Lung (tissue), 17 donors: ENCODE measurements at places on chromosomes 7 and 10. TPM values are rescaled to one million over a fixed set of nuclear protein-coding genes. Genes with fewer than 3 reads are reported as not detected.

Gene OR2A42
- 0.02 TPM for polyA plus RNA-seq

Gene AGR3
- polyA plus RNA-seq: 464 TPM

Gene HECTD2
- polyA plus RNA-seq: 7.0 TPM

Gene HKDC1
- 4.6 TPM for polyA plus RNA-seq

Gene NODAL
- polyA plus RNA-seq: not detected

Gene FKBP6
- not detected for polyA plus RNA-seq

Gene BRI3
- 437 TPM for polyA plus RNA-seq

- no peak for DNase-seq
- H3K27me3 ChIP-seq: no peaks in the 10 kb centered on the region
- no peaks in the 10 kb centered on the region for H3K36me3 ChIP-seq
- no peak overlapping the region for H3K27ac ChIP-seq
- H3K4me1 ChIP-seq: peaks cover 5% of the 10 kb centered on the region
These were observed 65.1 kb upstream of the EBF3 start for GRCh38 chr10:130029209-130029608.

DNA sequence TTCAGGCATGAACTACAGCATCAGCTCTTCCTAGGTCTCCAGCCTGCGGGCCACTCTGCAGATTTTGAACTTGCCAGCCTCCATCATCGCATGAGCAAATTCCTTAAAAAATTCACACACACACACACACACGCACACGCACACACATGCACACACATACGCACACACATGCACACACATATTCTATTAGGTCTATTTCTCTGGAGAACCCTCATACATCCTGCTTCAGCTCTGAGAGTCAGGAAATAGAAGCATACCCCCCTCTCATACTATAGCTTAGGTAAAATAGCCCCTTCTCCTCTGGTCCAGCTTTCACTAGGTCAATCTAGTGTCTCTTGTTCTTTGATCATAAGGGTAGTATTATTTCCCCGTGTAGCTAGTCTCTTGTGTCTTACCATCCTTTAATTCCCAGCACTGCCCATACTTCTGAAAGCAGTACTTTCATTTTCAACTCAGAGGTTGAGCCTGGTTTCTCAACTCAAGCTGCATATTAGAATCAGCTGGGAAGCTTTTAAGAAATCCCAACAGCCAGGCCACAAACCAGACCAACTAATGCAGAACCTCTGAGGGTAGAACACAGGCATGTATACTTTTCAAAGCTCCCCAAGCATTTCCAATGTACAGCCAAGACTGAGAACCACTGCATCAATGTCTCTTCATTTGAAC, 30.9 kb upstream of the ITGB8 start:
- H3K36me3 ChIP-seq: no peaks in the 10 kb centered on the region
- no peak overlapping the region for H3K27ac ChIP-seq
- no peak for DNase-seq

- no peaks in the 10 kb centered on the region for H3K4me1 ChIP-seq
- no peaks in the 10 kb centered on the region for H3K27me3 ChIP-seq
- no peak for DNase-seq
- H3K4me3 ChIP-seq: no peak overlapping the region
These were observed 471.9 kb upstream of the PODXL start for GRCh38 chr7:132028144-132028920.

DNA sequence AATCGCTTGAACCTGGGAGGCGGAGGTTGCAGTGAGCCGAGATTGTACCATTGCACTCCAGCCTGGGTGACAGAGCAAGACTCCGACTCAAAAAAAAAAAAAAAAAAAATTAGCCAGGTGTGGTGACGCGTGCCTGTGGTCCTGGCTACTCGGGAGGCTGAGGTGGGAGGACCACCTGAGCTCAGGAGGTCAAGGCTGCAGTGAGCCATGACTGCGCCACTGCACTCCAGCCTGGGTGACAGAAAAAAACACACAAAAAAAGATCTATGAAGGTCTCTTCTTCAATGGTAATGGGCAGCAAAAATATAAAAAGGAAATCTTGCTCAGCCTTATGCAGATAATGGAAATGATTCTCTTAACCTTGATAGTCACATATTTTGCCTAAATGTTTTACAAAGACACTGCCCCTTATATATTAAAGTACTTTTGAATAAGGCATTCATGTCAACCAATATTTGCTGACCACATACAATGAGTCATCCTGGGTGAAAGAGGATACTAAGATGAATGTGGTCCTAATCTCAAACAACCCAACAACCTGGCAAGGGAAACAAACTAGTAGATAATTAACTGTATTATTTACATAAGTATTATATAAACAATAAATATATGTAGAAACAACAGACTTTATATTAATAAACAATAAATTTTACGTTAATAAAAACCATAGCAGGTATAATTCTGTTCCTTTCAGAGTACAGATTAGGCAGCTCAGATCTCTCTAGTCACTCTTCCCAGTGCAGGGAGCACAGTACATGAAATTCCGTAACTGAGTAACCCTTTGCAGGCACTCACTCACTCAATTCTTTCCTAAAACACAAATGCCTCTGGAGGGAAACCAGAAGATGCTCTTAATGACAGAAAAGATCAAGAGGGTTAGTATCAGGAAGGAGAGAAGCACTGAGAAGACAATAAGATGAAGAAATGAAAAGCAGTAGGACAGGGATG, 8.1 kb downstream of the TOMM7 start:
- H3K4me3 ChIP-seq: no peak overlapping the region
- peaks cover 24% of the 10 kb centered on the region for H3K36me3 ChIP-seq
- no peaks in the 10 kb centered on the region for H3K27me3 ChIP-seq
- H3K4me1 ChIP-seq: no peaks in the 10 kb centered on the region
- no peak for DNase-seq
- H3K27ac ChIP-seq: no peak overlapping the region

GRCh38 chr10:7971949-7972348, 82.5 kb upstream of the GATA3 start:
- no peaks in the 10 kb centered on the region for H3K27me3 ChIP-seq
- no peak overlapping the region for H3K27ac ChIP-seq
- no peaks in the 10 kb centered on the region for H3K4me1 ChIP-seq
- no peak overlapping the region for H3K4me3 ChIP-seq
- no peaks in the 10 kb centered on the region for H3K36me3 ChIP-seq
- no peak for DNase-seq

DNA sequence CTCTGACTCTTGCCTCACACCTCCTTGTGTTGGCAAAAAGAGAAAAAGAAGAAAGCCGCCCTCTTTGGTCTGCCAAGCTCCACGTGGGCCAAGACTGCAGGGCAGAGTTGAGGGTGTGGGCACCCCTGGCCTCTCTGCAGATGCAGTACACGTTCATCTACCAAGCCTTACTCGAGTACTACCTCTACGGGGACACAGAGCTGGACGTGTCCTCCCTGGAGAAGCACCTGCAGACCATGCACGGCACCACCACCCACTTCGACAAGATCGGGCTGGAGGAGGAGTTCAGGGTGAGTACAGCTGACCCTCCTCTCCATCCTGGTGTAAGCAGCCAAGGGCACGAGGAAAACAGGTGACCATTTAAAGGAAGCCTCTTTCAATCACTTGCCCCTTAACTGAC, 56.1 kb downstream of the MKI67 start:
- peaks cover 61% of the 10 kb centered on the region for H3K36me3 ChIP-seq
- H3K4me1 ChIP-seq: no peaks in the 10 kb centered on the region
- H3K27ac ChIP-seq: no peak overlapping the region

DNA sequence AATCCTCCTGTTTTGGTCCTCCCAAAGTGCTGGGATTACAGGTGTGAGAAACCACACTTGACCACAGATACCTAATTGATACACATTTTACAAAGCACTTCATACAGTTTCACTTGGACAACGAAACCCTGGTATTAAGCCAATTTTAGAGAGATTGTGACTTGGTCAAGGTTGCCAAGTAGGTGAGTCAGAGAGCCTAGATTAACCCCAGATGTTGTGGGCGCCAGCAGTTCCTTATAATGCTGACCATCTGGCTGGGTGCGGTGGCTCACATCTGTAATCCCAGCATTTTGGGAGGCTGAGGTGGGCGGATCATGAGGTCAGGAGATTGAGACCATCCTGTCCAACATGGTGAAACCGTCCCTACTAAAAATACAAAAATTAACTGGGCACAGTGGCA, 4.9 kb upstream of the PHKG1 start:
- no peak overlapping the region for H3K27ac ChIP-seq
- no peak for DNase-seq
- peaks cover 16% of the 10 kb centered on the region for H3K36me3 ChIP-seq
- H3K27me3 ChIP-seq: no peaks in the 10 kb centered on the region

DNA sequence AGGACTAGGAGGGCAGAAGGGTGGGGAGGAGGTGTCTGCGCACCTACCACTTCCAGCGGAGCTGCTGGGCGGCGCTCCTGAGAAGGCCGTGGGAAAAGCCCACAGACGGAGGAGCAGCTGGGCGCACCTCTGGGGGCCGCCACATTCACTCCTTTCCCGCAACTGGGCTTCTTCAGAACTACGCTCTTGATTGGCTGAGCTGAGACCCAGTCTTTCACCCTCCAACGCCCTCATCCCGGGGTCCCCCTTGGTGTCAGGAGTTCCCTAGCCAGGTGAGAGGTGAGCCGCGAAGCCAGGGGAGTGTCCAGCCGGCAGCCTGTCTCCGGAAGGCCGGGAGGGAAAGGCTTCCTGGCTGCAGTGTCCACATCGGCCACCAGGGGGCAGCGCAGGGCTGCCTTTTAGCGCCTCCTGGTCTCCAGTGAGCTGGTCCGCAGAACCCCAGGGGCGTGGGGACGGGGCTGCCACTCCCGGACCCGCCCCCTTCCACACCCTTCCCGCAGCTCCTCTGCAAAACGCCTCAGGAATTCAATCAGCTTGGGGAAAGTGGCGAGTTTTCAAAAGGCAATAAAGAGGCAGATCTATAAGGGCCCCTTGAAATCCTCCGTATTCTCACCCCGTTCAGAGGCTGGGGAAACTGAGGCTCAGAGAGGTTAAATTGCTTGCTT, 98.8 kb downstream of the CHST15 start:
- H3K27me3 ChIP-seq: peaks cover 32% of the 10 kb centered on the region
- H3K36me3 ChIP-seq: no peaks in the 10 kb centered on the region
- H3K27ac ChIP-seq: no peak overlapping the region
- H3K4me3 ChIP-seq: no peak overlapping the region
- peaks cover 5% of the 10 kb centered on the region for H3K4me1 ChIP-seq

DNA sequence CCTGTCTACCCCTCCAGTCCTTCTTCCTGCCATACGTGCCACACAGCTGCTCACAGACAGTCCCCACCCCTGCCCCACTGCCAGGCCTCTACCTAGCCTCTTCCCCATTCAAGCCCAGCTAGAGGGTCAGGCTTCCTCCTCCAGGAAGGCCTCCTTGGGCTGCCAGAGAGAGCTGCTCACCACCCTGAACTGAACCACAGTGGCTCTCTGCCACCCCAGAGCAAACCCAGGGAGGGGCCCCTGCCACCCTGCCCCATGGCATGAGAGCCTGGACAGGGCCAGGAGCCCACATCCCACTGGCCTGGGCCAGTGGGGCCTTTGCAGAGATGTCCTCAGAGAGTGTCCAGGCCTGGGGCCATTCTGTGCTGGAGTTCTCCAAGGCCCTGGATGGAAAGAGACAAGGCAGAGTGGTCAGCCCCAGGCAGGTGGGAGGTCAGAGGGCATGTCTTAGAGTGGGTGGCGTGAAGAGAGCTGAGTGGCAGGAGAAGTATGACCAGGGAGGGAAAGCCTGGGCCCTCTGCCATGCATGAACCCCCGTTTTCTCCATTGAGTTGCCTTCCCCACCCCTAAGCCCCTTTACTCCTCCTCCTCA, 40.4 kb downstream of the TMEM270 start:
- DNase-seq: no peak
- H3K4me3 ChIP-seq: no peak overlapping the region
- H3K4me1 ChIP-seq: peaks cover 9% of the 10 kb centered on the region
- no peaks in the 10 kb centered on the region for H3K36me3 ChIP-seq

DNA sequence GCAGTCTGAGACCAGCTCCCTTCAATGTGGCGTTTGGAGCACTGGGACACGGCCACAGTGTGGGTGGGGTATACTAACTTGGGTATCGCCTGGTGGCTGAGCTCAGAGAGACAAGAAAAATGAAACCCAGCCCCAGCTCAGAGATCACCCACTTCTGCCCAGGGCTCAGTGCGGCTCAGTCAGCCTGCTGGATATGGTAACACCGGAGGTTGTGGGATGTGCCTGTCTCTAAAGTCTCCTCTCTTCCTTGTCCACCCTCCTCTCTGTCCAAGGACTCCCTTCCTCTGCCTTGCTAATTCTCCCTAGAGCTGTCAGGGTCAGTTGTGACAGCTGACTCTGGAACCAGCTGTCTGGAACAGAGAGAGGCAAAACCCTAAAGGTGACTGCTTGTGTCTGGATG, 149.1 kb downstream of the PTPN20 start:
- no peaks in the 10 kb centered on the region for H3K27me3 ChIP-seq
- H3K36me3 ChIP-seq: no peaks in the 10 kb centered on the region
- H3K27ac ChIP-seq: no peak overlapping the region
- H3K4me1 ChIP-seq: peaks cover 7% of the 10 kb centered on the region
- no peak for DNase-seq

GRCh38 chr7:6106140-6106904, 75.1 kb downstream of the ANKRD61 start:
- peak; percentile 56 for DNase-seq
- H3K27ac ChIP-seq: no peak overlapping the region
- H3K27me3 ChIP-seq: no peaks in the 10 kb centered on the region
- H3K4me1 ChIP-seq: peaks cover 4% of the 10 kb centered on the region
- H3K4me3 ChIP-seq: no peak overlapping the region
- peaks cover 4% of the 10 kb centered on the region for H3K36me3 ChIP-seq

GRCh38 chr10:103733045-103733419, 122.3 kb downstream of the SH3PXD2A start:
- H3K4me1 ChIP-seq: peaks cover 2% of the 10 kb centered on the region
- peaks cover 1% of the 10 kb centered on the region for H3K36me3 ChIP-seq
- no peaks in the 10 kb centered on the region for H3K27me3 ChIP-seq
- H3K27ac ChIP-seq: no peak overlapping the region
- H3K4me3 ChIP-seq: no peak overlapping the region
